NCI-H510A (cell line): ENCODE measurements at places on chromosomes 7 and 10.

- no peak for DNase-seq
Observed at GRCh38 chr7:40299097-40299496, 164.3 kb downstream of the SUGCT start.

DNA sequence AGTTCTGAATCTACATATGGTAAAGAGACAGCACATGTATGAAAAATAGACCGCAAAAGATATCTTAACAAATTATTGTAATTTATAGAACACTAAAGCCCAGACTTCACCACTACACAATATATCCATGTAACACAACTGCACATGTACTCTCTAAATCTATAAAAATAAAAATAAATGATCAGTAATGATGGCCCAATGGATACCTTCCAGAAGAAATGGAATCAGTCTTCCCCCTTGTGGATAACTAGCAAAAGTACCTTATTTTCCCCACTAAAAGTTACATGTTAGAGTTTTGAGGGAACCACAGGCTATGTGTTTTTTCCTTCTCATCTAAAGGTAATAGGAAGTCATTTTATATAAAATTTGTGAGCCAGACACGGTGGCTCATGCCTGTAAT, 25.7 kb downstream of the C7orf25 start:
- DNase-seq, result no peak

DNA sequence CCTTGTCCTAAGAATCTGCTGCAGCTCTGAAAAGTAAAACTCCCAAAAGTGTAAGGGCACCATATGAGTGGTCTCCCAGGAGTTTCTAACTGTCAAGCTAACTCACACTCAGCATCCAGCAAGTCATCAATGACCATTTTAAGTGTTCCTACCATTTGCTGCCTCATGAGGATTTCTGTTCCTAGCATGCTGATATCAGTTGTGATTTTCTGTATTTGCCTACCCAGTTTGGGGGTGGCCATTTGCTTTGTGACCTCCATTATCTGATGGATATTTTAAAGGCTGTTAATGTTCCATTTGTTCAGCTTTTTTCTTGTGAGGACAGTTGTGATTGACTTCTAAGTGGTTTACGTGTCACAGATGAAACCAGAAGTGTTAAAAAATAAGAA, 2.9 kb downstream of the FAM24B start:
- DNase-seq, result no peak

GRCh38 chr10:124918906-124919305, 23.0 kb upstream of the ZRANB1 start:
- no peak for DNase-seq

- no peak for DNase-seq
Observed at GRCh38 chr7:44887293-44887692, 2.0 kb upstream of the PURB start.

DNA sequence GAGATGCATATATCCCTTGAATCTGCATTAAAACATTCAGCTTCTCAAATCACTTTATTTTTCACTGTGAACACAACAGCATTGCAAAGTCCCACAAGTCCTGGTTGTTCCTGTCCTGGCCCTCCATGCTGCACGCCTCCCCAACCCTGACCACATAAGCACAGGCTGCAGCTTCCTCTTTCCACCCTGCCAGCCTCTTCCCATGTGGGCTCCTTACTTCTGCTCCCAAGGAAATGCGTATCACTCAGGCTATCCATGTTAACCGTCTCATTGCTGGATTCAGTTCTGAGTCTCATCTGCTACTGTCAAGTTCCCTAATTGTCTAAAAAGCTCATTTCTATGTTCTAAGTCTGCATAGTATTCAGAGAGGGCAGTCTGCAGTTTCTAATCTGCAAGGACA, 89.7 kb upstream of the ZPBP start:
- no peak for DNase-seq

- DNase-seq, result no peak
Observed at GRCh38 chr10:58937423-58937822, 239.0 kb upstream of the PHYHIPL start.
